ENCODE measurements at places on chromosomes 7 and 10.

DNA sequence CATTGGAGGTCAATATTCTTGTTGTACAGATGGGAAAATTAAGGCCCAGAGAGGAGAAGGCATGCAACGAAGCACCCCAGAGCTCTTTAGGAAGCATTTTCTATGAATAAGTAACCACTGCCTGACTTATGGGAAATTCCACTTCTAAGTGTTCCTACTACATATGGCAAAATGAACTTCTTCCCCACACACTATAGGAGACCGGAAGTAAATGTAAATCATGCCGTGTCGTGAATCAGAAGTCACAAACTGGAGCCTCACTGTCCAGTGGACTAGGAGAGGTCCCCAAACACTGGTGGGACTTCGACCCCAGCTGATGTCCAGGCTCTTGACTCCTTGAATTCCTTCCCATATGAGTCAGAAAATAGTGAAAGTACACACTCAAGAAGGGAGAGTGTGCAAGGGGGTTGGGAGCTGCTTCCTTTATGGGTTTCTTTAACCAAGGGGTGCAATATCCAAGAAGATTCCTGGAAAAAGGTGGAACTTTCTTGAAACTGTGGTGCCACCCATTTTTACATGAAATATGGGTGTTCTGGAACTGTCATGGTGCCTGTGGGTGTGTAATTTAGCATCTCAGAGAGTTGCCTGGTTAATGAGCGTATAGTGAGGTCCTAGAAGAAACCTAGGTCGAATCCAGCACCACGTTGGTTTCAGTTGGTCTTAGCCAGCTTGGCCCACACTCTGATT lies 6.7 kb downstream of the RASSF4 start:
- no peak for DNase-seq

GRCh38 chr7:151626422-151627115 lies 106.9 kb upstream of the RHEB start:
- peak; percentile 30 for DNase-seq

GRCh38 chr10:131876508-131876907 lies 24.3 kb upstream of the PPP2R2D start:
- DNase-seq = no peak

DNA sequence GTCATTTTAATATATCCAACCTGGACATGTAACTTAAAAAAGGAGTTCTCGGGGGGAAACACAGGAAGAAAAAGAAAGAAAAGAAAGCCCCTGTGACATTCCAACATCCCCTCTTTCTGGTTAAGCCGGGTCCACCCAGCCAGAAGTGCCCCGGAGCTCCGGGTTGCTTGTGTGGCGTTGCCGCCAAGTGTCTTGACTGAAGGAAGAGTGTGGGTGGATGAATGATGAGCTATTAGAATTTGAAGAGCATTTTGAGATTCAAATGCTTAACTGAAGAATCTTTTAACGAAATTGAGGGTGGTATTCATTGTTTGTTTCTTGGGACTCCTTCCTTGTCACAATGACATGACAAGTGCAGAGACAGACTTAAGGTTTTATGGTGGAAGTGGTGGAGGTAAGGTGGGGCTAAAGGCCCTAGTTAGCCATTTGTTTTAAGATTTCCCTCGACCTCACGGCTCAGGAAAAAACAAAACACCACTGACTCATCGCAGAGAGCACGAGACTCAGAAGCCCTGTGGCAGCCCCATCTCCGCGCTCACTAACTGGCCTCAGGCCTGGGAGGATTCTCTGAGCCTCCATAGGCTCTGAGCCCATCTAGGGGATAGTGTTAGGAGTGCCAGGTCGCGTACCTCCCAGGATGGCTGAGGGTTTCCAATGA lies 1.8 kb upstream of the GLI3 start:
- no peak for DNase-seq

GRCh38 chr7:159115601-159116501 lies 28.8 kb downstream of the VIPR2 start:
- no peak for DNase-seq

GRCh38 chr10:47383261-47384147 lies 589 bp downstream of the ZNF488 start:
- DNase-seq = no peak

GRCh38 chr10:132684164-132684891 lies 101.6 kb downstream of the NKX6-2 start:
- peak; percentile 49 for DNase-seq

GRCh38 chr7:97002555-97003261 lies 2.6 kb upstream of the DLX6 start:
- DNase-seq = no peak

GRCh38 chr10:95755511-95756004 lies 405 bp upstream of the ENTPD1 start:
- DNase-seq = no peak

- DNase-seq = no peak
These were observed 93.1 kb downstream of the CARD11 start for GRCh38 chr7:2950578-2950977.

- DNase-seq = peak; percentile 23
These were observed 352.0 kb downstream of the PCLO start for GRCh38 chr7:82810558-82811259.

- no peak for DNase-seq
These were observed 150.9 kb upstream of the KLF6 start for GRCh38 chr10:3935933-3936359.

DNA sequence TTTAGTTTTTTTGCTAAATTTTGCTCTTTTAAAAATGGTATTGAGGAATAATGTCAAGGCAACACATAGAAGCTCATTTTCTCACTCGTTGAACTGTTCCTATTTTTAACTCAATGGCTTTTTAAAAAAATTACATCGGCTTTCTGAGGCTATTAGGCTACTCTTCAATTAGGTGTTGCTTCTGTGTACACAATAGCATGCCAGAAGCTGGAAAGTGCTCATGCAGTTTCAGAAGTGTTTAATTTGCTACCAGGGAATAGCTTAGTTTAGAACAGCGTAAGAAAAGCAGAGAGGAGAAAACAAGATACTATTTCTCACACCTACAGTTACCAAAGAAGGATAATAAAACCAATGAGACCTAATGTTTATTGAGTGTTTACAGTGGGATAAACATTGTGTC lies 157.4 kb downstream of the NXPH1 start:
- DNase-seq = no peak

Data from activated CD4-positive, alpha-beta T cell treated with anti-CD3 and anti-CD28 coated beads, Interleukin-10, Interleukin-2, amounts not matched to agents 100 ng/mL and 50 ng/mL, durations not matched to agents 16 hours and 8 hours (primary cell).